ENCODE measurements at places on chromosomes 1 and 21. TPM values are rescaled to one million over a fixed set of nuclear protein-coding genes. Genes with fewer than 3 reads are reported as not detected.

- no peak for DNase-seq
Measured at GRCh38 chr1:184583849-184584248, 170.8 kb downstream of the EDEM3 start.

- DNase-seq = no peak
Measured at GRCh38 chr1:173328961-173329360, 121.8 kb upstream of the TNFSF4 start.

GRCh38 chr1:55049914-55050278, 10.5 kb downstream of the PCSK9 start:
- no peak for DNase-seq

GRCh38 chr1:30373471-30374399, 349.6 kb downstream of the MATN1 start:
- DNase-seq = no peak

- DNase-seq = no peak
Measured at GRCh38 chr1:74964508-74965102, 169.6 kb upstream of the LHX8 start.

DNA sequence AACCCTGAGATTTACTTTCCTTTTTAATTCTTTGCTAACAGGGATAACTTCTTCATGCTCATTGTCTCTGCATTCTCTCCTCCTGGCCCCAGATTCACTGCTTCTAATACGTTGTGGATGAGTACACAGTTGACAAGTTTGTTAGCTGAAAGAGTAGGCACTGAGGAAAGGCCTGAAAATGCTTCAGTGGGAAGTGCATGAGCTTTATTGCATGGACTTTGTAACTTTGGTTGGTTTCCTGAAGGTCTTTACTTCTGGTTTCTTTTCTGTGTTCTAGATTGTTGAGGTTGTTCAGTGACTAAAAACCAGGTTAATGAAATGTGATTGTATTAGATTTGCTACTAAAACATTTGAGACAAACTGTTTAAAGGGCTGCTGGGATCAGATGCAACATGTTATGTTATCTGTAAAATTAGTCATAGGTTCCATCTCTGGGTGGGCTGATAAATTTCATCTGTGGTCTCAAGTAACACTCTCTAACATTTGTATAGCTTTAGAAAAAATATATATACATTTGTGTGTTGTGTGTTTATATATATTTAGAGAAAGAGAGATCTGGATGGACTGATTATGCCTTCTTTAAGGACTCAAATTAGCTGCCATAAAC, 19.1 kb downstream of the LRIG2 start:
- DNase-seq = no peak

- no peak for DNase-seq
Measured at GRCh38 chr1:168112673-168113305, 23.9 kb downstream of the GPR161 start.

DNA sequence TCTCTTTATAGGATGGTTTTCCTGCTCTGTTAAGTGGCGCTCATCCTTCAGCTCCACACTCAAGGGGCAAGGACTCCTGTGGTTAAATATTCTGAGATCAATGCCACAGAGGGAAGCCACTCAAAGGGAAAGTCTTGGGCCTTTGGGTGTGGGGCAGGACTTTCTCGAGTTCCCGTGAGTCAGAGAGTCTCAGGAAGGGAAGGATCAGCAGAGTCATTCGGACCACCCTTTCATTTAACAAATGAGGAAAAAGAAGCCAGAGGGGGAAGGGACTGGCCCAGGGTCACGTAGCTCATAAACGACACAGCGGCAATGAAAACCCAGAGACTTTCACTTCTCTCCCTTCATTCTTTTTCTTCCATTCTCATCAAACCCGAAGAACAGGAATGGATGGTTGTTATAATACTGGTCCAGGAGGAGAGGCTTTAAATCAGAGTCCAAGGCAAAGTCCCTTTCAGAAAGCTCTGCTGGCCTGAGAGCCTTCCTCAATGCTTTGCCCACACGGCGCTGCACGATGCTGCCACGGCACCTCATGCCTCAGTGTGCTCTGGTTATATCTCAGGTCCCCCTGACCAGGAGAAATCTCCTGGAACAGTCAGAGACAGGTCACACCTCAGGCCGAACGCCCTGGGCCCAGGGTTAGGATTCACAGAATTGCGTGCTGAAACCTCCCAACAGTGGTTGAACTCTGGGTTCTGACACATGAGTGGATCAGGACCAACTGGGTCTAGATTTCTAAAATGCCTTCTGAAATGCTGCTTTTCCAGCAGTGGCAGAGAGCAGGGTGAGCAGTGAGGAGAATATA, 65.3 kb downstream of the TENT5C start:
- DNase-seq = no peak

- no peak for DNase-seq
Measured at GRCh38 chr1:176551146-176551545, 88.2 kb downstream of the PAPPA2 start.

- no peak for DNase-seq
Measured at GRCh38 chr1:9809100-9809510, 14.7 kb downstream of the CLSTN1 start.

- DNase-seq = peak; percentile 22
Measured at GRCh38 chr21:32143241-32143939, 135.5 kb downstream of the MIS18A start.

DNA sequence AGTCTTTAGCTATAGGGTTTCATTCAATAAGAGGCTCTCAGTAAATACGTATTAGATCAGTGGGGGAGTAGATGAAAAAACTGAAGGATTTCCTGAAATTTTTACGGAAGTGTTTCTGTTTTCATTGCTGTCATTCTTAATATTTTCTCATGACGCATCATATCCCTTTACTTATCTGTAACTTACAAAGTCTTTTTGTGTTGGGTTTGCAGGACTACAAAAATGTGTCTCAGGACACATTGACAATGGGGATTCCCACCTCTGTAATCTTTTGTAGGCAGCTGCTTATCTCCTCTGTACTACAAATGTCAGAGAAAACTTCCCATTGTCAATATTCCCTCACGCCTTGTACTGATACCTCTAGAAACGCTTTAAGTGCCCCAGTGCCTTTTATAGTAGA, 35.5 kb downstream of the CRP start:
- no peak for DNase-seq

DNA sequence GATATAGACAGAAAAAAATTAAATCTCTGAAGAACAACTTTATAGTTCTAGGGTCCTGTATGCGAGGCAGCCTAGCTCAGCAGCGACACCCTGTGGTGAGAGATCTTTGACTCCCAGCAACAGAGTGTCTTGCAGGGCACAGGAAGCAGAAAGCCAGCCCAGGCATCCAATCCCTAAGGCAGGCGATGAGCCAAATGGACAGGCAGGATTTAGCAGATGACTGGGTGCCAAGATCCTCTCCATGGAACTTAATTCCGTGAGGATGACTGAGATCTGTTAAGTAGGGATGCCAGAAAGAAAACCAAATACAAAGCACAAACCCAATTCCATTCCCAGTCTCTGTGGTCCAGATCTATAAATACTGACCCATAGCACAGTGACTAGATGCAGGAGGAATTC, 38.8 kb downstream of the HLCS start:
- DNase-seq = peak; percentile 64

DNA sequence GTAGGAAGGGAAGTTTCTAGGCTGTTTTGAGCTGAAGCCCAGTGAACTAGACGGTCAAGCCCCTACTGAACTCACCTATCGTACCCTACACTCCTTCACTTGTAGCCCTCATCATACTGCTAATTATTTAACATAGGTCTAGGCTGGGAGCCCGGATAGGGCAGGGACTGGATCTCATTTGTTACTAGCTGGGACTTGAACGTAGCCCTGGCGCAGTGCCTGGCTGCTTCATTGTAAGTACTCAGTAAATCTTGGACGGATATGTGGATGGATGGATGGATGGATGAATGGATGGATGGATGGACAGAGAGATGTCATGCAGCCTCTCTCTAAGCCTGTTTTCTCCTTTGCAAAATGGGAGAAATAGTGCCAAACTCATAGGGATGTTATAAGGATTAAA, 129.2 kb downstream of the EPHB2 start:
- DNase-seq = no peak

DNA sequence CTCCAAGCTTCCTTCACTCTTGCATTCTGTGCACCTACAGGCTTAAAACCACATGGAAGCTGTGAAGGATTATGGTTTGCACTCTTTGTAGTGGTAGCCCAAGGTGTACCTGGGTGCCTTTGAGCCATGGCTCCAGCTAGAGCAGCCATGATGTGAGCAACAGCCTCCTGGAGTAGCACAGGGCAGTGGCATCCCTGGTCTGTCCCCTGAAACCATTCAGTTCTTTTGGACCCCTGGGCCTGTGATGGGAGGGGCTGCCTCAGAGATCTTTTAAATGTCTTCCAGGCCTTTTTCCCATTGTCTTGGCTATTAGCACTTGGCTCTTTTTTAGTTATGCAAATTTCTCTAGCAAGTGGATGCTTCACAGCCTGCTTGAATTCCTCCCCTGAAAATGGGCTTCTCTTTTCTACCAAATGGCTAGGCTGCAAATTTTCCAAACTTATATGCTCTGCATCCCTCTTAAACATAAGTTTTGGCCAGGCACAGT, 47.4 kb downstream of the CLCA4 start:
- no peak for DNase-seq

- no peak for DNase-seq
Measured at GRCh38 chr1:197438010-197438790, 170.1 kb downstream of the CRB1 start.

- DNase-seq = no peak
Measured at GRCh38 chr21:32306021-32306780, 7.5 kb downstream of the MRAP start.

DNA sequence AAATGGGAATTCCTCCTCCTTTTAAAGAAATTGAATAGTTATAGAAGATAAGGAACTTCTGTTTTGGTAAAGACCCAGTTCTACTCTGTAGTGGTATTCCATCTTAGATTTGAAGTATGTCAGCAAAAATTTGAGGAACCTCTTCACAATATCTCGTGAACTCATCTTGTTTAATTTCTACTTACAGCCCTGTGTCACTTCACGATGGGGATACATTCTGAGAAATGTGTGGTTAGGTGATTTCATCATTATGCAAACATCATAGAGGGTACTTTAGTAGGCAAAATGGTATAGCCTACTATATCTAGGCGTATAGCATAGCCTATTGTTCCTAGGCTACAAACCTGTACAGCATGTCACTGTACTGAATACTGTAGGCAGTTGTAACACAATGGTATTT, 36.0 kb downstream of the ALG6 start:
- DNase-seq = no peak

DNA sequence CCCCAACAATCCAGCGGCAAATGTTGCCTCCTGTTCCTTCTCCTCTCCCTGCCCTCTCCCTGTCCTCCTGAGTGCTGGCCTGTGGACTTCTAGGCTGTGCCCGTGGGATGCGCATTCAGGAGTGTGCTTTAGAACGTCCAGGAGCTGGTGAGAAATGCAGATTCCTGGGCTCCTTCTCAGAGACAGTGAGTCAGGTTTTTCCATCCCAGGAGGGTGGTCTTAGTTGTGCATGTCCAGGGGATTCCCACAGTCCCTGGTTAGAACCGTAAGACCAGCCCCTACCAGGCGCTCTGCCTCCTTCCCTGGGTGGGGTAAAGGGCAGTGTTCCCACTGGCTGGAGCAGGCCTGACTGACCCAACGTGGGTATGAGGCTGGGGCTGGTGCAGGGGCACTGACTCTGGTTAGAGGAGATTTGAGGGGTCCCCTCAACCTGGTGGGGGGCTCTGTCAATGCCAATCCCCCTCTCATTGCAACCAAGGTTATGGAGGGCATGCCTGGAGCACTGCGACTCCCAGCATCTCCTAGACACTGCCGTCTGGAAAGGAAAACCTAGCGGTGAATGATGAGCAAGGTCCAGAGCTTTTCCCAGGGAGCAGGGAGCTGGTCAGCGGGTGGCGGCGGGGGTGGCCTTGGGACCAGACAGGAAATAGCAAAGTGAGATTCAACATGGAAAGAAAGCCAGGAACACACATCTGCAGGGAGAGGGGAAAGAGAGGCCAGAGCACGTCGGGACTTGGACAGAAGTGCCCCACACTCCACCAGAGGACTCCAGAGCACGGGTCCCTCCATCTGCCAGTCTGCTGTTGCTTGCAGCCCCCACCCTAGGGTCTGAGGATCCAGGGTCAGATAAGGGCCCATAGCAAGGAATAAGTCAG, 38.5 kb downstream of the HSPG2 start:
- no peak for DNase-seq

GRCh38 chr21:45280178-45280821, 7.4 kb downstream of the POFUT2 start:
- DNase-seq = no peak

- DNase-seq = no peak
Measured at GRCh38 chr1:9111357-9111691, 17.6 kb downstream of the GPR157 start.

GRCh38 chr1:84754386-84754703, 64.1 kb upstream of the SSX2IP start:
- peak; percentile 11 for DNase-seq

DNA sequence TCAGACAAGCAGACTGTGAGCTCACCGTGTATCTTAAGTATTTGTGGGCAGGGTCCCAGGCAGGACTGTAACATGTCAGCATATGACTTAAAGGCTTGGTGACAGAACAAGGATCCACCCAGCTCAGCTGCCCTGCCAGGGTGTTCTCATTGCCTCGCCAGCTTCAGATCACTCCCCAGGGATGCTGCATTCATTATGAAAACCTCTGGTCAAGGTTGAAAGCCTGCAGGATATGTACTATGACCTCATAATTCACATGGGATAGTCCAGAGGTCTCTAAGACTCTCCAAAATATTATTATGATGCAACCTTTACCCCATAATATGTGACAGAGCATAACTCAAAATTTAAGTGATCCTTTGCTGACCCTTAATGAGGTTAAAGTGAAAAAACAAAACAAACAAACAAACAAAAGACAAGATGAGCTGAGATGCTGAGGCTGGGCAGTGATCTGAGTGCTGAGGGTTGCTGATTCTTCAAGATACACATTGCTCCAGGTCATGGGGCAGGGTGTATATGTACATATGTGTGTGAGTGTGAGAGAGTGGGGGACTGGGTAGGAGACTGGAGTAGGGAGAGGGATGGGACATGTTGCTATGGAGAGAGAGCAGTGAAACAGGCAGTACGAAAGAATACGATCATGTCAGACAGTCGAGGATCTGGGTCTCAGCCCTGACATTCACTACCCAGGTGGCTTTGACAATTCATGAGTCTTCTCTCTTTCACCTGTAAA, 98.8 kb upstream of the DUSP10 start:
- no peak for DNase-seq

KIRREL1 gene
- total RNA-seq = 18.5 TPM

EIF2D gene
- total RNA-seq = 43.9 TPM

RXFP4 gene
- total RNA-seq = not detected

MATN1 gene
- 0.15 TPM for total RNA-seq

ZNF683 gene
- 1.0 TPM for total RNA-seq

LDLRAD2 gene
- total RNA-seq = not detected

TSPAN2 gene
- total RNA-seq = 13.7 TPM

RYR2 gene
- total RNA-seq = 1.8 TPM

HORMAD1 gene
- total RNA-seq = 2.6 TPM

CELA2A gene
- total RNA-seq = 2.3 TPM

CHML gene
- total RNA-seq = 14.1 TPM

SMCP gene
- not detected for total RNA-seq

OR2T11 gene
- 1.8 TPM for total RNA-seq

JAM2 gene
- 14.2 TPM for total RNA-seq

TTC24 gene
- not detected for total RNA-seq

CMPK1 gene
- 36.7 TPM for total RNA-seq

KRTAP13-2 gene
- total RNA-seq = not detected

DCST1 gene
- not detected for total RNA-seq
